ENCODE measurements at places on chromosomes 7 and 10.

GRCh38 chr7:64869912-64870562 is 33.0 kb upstream of the ZNF273 start:
- DNase-seq, result no peak

DNA sequence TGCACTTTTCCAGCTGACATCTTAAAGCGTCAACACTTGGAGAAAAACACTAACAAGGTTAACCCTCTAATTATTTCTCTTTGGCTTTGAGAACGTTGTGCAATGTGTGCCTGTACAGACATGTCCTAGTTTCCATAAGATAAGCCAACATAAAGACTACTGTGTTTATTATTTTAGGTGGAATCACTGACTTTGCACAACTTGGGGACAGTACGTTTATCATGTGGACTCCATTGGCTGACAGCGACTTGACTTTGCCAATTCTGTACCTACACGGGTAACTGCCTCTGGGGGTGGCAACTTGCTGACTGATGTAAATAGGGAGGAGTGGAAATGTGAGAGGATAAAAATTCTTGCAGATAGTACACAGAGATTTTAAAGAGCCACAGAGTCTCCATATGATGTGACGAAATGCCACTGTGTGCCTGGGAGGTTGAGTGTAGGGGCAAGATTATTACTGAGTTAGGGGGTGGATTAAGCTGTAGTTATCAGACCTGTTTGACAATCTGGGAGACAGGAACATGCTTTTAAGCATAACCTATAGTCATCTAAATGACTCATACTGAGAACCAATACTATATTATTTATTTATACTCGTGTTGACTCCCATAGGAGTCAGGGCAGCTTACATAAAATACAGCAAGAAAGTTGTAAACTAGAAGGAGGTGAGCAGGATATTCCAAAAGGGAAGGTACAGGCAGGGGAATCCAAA is 21.0 kb downstream of the SLC13A4 start:
- DNase-seq, result no peak

DNA sequence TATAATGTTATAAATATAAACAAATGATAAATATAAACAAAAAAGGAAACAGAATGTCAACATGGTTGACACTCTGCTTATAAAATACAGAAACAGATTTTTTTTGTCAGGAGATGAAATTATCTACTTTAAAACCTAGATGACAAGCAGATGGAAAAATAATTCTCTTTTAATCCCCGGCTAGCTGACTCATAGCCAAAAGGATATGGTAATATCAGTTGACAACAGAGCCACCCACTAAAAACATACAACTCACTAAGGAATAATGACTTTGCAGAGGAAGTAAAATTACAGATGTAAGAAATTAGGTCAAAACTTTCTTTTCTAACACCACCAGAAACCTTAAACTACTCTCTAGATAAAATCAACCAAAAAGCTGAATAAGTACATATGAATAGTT is 131.1 kb upstream of the ABCB5 start:
- DNase-seq, result no peak

GRCh38 chr7:30596014-30596641 is 1.4 kb downstream of the GARS1 start:
- no peak for DNase-seq

Data from stimulated activated CD8-positive, alpha-beta memory T cell treated with anti-CD3 and anti-CD28 coated beads, Interleukin-2, amount 100 ng/mL, for 48 hours (primary cell).